ENCODE measurements at places on chromosomes 11 and 22.
A peak's percentile ranks its signal among the peaks of the same experiment; 100 is the strongest.

DNA sequence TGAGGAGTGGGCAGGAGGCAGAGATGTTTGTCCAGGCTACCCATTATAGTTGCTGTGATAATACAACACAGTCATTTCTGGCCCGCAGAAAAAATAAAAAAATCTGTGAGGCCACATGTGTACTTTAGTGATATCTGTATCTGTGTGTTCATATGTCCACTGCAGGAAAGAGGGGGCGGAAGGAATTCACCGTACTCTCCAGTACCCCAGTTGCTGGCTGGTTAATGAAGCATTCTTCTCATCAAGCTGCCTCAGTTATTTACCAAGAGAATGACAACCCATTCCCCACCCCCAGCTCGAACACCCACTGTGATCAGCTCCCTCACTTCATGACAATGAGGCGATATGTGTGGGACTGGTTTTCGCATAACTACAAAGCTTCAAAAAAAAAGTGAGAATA is 309.3 kb downstream of the SOX6 start:
- DNase-seq, result no peak

DNA sequence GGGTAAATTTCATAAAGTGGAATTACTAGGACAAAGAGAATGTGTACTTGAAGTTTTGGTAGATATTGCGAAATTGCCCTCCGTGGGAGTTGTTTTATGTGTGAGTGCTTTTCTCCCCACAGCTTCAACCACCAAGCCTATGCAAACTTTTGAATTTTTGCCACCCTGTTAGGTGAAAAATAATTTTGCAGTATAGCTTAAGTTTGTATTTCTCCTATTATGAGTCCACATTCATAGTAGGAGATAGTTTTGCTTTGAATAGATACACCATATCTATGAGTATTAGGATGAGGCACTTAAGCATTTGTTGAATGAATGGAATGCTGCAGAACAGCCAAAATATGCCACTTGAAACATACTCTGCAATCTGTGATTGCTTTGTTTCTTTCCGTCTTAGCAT is 43.6 kb downstream of the UVRAG start:
- DNase-seq, result no peak

DNA sequence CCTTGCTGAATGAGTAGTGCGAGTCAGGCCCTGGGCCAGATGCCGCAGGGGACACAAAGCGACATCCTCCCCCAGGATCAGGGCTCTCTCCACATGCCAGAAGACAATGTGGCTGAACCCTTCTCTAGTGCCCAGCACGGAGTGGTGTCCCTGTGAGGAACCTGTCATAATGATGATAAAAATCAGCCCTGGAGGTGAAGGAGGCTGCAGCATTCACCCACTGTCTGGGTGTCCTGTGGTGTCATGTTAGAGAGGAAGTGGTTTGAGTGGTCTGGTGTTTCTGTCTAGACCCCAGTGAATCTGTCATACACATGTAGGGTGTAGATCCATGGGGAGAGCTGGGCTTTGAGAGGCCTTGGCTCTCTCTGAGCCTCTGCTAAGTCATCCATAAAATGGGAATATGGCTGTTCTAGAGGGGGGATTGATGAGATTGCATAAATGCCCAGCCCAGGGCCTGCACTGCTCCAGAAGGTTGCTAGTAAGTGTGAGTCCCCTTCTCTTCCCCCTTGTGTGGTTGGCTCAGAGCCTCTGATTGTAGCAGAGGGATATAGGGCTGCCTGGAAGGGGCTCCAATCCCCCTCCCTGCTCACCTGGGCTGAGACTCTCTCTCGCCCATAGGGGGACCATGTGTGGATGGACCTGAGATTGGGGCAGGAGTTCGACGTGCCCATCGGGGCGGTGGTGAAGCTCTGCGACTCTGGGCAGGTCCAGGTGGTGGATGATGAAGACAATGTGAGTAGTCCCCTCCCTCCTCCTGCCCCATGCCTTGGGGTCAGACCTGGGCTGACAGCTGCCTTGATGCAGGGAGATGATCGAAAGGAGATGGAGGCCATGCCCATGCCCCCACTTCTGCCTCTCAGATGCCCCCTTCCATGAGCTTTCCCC is 14.3 kb downstream of the MYO7A start:
- no peak for DNase-seq

DNA sequence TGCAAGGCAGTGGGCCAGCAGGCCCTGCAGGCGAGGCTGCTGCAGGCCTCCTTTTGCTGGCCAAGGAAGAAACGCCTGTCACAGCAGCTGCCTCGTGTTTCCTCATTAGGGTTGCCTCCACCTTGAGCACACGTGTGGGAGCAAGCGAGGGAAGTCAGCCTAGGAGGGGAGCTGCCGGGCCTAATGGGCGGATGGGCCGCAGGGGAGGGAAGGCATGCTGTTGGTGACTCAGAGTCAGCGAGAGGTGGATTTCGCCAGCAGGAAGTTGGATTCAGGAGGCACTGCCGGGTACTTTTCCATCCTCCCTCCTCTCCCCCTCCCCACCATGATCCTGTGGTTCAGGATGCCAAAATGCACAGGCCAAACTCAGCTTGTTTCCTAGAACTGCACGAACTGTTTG is 498.7 kb downstream of the METTL15 start:
- no peak for DNase-seq

DNA sequence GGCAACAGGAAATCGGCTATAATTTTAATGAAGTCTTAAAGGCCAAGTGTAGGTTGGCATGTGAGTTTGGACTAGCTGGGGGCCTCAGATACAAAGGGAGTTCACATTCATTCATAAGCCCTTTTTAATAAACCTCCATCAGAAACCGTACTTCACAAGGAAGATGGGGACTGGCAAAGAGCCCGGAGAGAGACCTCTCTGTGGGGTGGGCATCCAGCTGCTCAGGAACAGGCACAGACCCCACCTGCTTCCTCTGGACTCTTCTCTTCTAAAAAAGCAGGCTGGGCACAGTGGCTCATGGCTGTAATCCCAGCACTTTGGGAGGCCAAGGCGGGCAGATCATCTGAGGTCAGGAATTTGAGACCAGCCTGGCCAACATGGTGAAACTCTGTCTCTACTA is 3.9 kb upstream of the ARFGAP3 start:
- DNase-seq, result no peak

GRCh38 chr11:124583781-124584180 is 14.0 kb downstream of the OR8A1 start:
- no peak for DNase-seq

DNA sequence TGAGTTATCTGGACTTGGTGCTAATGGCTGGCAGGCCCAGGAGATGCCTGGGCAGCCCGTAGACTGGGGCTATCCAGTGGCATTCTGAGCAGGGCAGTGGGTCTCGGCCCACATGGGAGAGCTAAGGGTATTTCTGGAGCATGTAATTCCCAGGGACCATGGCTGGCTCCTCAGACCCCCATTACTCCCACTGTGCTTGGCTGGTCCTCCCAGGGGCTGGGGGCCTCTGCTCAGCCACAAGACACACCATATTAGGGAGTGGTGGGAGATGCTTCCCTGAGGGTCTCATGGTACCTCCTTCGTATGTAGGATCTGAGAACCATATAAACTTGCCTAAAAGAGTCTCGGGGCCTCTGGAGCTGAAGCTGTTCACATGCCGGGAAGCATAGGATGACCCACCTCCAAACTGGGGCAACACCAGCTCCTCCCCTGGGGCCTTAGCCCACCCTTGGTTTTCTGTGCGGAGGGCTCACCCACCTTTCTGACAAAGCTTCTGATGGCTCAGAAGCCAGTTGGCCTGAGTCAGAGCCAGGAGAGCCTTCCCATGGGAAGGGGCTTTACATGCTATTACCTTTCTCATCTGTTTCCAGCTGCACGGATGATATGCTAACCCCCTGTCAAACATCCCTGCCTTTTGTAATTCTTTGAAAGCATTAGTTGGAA is 9.5 kb upstream of the FTH1 start:
- no peak for DNase-seq

GRCh38 chr11:26909991-26910591 is 83.8 kb upstream of the FIBIN start:
- no peak for DNase-seq

- no peak for DNase-seq
Measured at GRCh38 chr11:45048870-45049691, 97.4 kb upstream of the PRDM11 start.

DNA sequence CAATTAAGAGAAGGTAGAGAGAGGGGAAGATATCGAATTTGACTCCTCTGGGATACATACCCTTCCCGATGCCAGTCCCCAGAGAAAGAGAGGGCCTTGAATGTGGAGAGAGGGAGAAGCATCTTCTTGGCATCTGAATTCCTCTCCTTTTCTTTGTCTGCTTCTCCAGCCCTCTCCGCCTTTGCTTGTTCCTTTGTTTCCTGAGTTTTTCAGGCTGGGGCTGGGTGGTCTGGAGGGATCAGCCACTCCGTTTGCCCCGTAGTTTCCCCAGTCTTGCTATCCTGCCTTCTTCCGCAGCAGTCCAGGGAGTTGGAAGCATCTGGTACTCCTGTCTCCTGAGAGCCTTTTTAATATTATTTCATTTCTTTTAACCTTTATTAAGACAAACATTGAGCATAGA is 107.1 kb upstream of the CADM1 start:
- DNase-seq, result no peak

GRCh38 chr11:2674658-2675131 is 25.1 kb downstream of the KCNQ1OT1 start:
- no peak for DNase-seq

DNA sequence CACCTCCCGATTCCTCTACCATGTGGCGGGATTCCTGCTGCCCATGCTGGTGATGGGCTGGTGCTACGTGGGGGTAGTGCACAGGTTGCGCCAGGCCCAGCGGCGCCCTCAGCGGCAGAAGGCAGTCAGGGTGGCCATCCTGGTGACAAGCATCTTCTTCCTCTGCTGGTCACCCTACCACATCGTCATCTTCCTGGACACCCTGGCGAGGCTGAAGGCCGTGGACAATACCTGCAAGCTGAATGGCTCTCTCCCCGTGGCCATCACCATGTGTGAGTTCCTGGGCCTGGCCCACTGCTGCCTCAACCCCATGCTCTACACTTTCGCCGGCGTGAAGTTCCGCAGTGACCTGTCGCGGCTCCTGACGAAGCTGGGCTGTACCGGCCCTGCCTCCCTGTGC is 10.5 kb downstream of the CXCR5 start:
- no peak for DNase-seq

DNA sequence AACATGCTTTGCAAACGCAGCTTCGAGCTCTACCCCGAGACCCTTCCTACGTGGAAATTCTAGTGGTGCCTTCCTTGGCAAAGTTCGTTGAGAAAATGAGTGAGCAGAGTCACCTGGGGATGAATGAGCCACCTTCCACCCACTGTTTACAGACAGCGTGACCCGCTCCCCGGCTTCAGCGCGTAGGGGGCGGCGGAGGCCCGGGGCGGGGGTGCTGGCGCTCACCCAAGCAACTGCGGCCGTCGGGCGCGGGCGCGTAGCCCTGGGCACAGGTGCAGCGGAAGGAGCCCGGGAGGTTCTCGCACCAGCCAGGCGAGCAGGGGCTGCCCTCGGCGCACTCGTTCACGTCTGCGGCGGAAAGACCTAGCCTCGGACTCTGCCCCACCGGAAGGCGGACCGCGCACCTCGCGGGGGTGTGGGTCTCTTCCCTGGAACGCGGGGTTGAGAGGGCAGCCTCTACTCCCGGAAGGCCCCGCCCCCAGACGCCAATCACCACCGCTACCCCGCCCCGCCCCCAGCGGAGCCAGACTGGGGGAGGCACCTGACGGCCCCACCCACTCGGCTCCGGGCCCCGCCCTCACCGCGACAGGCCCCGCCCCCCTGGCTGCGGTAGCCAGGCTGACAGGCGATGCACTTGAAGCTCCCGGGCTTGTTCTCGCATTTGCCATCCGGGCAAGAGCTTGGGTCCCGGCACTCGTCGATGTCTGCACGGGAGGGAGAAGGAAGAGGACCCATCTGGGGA is 11.8 kb downstream of the LTBP3 start:
- DNase-seq, result peak; percentile 82
